ENCODE measurements at places on chromosomes 5 and 9.

GRCh38 chr5:124352312-124352711 lies 394.1 kb downstream of the ZNF608 start:
- DNase-seq = no peak

- no peak for DNase-seq
These were observed 39.2 kb downstream of the FAXDC2 start for GRCh38 chr5:154811239-154811638.

DNA sequence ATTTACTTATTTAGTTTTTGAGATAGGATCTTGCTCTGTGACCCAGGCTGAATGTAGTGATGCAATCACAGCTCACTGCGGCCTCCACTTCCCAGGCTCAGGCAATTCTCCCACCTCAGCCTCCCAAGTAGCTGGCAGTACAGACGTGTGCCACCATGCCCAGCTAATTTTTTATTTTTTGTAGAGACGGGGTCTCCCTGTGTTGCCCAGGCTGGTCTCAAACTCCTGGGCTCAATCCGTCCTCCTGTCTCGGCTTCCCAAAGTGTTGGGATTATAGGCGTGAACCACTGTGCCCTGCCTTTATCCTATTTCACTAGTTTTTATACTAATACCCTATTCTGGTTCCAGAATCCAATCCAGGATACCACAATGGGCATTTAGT lies 6.8 kb downstream of the RPS14 start:
- no peak for DNase-seq

GRCh38 chr9:78863531-78863930 lies 566.6 kb downstream of the PSAT1 start:
- DNase-seq = no peak

- DNase-seq = no peak
These were observed 428.3 kb upstream of the CDH6 start for GRCh38 chr5:30765227-30765626.

DNA sequence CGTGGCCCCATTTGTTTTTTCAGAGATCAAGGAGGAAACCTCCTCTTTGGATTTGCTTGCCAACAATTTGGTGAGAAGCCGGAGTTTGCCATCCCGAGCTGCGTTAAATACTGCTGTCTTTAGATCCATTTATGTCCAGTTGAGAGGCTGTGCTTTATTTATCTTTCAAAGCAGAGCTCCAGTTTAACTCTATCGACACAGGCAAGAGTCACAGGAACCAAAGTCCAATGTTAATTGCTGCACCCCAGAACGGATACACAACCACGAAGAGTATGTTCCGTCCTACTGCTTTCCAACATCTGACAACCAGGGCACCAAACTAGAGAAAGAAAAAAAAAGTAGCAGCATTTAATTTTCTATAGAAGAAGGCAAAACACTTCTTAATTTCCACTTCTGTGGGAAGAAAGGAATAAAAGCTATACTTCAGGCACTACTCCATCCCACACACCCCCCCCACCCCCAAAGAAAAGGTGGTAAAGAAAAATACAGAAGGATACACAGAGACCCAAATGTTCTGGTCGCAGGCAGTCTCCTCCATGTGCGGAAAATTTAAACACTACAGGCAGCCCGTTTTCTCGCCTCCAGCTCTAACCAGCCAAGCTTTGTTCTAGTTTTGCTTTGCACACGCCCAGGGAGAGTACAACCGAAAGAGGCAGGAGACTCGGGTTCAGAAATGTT lies 1.1 kb downstream of the FEM1C start:
- DNase-seq = peak; percentile 80

All from right kidney (tissue), 9 donors.